ENCODE measurements at places on chromosomes 11 and 22.

DNA sequence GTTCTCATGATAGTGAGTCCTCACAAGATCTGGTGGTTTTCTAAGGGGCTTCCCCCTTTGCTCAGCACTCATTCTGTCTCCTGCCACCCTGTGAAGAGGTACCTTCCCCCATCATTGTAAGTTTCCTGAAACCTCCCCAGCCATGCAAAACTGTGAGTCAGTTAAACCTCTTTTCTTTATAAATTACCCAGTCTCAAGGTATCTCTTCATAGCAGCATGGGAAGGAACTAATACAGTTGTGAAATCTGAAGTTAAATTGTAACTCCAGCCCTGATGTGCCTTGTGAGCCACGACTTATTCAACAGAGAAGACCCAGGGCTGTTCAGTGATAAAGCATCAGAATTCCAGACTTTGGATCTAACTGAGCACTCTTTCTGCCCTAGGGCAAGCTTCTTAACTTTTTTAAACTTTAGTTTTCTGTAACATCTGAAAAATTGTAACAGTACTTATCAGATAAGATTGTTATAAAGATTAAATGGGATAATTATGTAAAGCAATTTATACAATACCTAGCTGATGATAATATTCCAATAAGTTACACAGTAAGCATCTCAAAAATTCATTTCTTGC is 220.0 kb downstream of the TRPC6 start:
- DNase-seq = no peak

- peak; percentile 29 for DNase-seq
These were observed 14.0 kb downstream of the RPS6KA4 start for GRCh38 chr11:64372802-64373597.

DNA sequence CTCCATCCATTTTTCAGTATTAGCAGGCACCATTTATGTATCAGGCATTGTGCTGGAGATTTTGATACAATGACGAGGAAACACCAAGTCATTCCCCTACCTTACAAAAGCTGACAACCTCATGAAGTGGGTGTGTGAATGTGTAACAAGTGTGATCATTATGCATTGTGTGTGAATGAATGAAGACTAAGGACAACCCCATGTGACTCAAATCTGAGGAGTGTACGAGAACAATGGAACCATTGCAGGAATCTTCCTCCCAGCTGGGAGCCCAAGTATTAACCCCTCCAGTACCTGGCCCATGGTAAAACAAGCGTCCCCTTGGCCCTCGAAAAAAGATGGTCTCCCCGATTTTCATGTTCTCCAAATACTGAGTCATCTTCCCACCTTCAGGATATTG is 4.4 kb downstream of the CYB5R2 start:
- DNase-seq = no peak

DNA sequence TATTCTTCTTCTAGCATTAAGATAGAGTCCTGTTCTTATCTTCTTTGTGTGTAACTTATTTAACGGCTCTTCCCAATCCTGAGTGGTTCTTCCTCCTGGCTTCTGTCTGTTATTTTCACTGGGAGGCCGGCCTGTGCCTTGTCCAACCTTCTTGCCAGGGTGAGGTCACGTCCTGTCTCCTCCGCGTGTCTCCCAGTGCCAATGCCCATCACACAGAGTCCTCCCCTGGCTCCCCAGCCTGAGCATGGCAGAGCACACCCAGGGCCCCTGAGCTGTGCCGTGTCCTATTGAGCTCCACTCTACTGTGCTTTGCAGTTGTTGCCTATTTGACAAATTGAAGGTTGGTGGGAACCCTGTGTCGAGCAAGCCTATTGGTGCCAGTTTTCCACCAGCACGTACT is 487.3 kb downstream of the BRD1 start:
- no peak for DNase-seq

GRCh38 chr11:64444838-64445441 is 86.0 kb downstream of the RPS6KA4 start:
- DNase-seq = peak; percentile 15

DNA sequence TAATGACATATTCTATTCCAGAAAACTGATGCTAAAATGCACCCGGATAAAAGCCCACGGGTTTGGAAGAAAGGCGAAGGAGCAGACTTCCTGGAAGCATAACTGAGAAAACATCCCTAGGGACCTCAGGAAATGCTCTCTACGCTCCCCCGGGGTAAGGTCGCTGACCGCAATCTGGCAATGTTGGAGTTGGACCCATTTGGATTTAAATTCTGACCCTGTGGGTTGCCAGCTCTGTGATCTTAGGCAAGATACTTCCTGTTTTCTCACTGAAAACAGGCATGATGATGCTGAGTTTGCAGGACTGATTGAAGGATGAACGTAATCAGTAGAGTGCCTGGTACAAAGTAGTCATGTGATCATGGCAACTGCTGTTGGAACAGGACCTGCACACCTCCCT is 1054.0 kb downstream of the NTM start:
- DNase-seq = no peak

- no peak for DNase-seq
These were observed 10.5 kb downstream of the APIP start for GRCh38 chr11:34905666-34906065.
